ENCODE measurements at places on chromosomes 5 and 9.

- no peak for DNase-seq
Observed at GRCh38 chr9:114054191-114054690, 23.9 kb downstream of the AMBP start.

DNA sequence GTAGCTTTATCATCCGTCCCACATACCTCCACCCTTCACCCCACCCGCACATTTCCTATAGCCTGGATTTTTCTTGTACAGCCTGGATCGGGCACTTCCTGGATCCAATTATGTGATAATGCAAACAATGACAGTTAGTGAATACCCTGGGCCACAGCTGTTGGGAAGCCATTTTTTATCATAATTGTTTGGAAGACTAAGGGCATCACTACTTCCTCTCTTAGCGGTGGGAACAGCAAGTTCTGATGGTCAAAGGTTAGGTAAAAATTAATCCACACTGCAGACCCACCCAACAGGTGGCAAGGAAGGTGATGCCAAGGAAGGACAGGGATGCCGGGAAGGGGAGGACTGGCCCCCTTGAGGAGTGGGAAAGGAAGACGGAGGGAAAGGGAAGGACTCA, 183.7 kb downstream of the SAXO1 start:
- DNase-seq = no peak

DNA sequence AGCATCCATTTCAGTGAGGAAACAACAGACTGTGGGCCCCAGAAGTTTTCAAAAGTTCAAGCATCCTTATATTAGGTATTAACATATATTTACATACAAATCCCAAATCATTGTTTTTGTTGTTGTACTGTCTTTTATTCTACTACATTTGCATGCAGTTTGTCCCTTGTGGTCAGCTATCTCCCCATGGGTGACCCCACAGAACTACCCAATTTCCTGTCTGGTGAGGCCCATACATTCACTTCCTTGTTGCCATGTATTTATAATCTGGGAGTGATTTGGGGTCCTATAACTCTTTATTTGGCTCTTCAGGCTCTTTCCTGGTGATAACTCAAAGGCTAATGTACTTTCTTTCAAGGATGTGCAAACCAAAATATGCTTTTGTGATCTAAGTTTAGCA, 3.3 kb upstream of the CD180 start:
- DNase-seq = no peak

DNA sequence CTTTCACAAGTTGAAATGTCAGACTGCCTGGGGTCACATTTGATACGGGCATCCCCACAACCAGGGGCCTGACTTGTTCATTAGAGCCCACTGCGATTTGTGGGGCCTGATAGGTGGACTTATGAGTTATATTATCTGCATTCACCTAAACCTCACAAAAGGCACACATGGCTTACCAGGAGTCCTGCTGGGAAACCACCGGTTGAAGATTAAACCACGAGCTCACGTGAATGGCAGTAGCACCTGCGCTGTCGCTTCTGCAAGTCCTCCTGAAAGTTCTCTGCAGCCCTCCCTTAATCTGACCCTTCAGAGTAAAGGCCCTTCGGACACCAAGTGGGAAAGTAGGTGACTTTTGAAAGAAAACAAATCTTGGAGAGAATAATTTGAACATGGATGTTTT, 68.9 kb downstream of the PPIC start:
- no peak for DNase-seq

- no peak for DNase-seq
Observed at GRCh38 chr5:138936-139335, 47.0 kb downstream of the PLEKHG4B start.

DNA sequence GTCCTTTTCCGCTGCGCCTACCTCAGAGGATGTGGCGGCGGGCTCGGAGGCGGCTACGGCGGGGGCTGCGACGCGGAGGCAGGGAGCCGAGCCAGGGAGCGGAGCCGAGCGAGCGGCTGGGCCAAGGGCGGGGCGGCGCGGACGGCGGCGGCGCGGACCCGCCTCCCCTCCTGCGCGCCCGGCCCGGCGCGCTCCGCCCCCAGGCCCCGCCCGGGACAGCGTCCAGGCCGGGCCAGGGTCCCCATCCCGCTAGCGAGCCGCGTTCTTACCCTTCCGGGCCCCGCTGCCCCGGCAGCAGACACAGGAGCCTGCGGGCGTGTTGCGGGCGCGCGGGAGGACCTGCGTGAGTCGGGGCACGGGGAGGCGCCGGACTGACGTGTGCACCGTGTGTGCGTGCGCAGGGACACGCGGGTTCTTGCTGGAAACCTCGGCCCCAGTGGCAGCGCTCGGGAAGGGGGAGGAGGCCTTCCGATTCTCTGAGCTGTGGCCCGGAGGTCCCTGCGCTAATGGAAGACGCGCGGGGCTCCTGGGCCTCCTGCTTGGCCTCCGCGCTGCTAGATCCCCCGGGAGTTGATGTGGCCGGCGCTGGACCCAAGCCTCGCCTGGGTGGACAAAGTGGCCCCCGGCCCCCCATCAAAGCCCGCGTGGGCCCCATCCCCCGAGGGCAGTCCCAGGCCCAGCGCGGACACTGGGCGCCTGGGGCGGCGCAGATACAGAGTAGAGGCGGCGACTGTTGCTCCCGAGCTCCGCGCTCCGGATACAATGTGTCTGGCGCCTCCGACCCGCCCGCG, at the start of gene VDAC1:
TSS of gene VDAC1 (minus strand) at position 350 of the 791 bp plus-strand sequence. CDS start 11,963 bp downstream, outside the sequence.
- DNase-seq = peak; percentile 61

DNA sequence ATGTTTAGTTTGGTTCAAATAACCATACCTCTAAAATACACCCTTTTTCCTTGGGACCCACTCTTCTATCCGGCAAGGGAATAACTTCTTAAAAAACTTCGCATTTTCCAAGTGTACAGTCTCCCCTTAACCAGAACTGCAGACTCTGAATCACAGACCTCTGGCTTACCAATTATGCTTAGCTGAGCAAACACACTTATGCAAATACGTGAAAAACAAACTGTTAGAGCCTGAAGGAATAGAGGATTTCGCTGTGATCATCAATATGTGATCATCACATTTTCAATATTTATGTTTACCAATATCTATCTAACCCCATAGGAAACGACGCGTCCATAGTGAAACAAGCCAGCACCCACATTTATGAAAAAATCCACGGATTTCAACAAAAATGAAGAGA, 1.3 kb downstream of the LPAR1 start:
- DNase-seq = no peak

DNA sequence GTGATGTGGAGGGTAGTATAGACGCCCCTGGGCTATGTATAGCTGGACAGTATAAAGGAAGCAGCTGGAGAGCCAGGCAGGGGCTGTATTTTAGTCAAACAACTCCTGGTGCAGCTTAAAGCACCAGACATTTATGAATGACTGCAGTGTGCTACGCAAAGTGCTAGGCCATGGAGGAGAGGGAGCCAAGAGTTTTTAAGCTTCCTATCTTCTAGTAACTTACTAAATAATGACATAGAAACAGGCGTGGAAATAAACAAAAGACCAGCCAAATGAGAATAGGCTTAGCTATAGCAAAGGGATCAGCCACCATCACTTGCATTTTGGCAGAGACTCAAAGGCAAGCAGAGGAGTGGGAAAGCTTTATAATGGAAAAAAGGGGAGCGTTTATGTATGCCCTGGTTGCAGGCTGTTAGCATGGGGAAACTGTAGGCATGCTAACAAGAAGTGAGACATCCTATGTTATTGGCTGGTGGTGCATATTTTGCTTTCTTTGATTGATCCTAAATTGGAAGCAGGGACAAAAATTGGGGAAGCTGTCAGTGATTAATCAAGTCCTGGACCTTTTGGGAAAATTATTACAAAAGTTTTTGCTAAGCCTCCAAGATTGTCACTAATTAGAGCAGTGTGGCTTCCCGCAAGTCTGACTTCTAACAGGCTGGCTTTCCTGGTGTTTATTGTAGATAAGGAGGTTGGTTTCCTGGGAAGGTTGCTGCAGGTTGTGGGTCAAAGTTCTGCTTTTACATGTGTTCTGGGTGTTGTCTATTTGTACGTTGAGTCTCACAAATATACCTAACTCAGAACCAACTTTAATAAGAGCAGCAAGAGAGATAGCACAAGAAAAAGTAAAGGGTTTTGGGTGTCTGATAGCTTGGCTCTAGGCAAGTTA, 46.6 kb downstream of the RAB3C start:
- DNase-seq = no peak

DNA sequence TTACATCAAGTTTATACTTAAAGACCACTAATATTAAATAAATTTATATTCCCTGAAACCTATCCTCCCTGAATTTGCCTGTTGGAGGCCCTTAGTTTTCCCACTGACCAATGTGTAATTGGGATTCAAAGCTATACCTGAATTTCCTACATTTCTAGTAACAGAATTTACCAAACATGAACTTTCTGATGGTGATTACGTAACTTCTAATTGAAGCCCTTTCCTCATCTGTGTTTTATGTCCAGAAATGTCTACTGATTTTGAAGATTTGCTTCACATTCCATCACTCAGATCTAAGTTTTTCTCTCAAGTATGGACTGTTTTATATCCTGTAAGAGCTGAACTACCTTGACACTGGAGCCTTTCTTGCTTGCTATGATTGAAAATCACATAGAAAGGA, 12.8 kb downstream of the ZFP62 start:
- no peak for DNase-seq

GRCh38 chr9:121360601-121361374, 9.3 kb downstream of the STOM start:
- DNase-seq = no peak

GRCh38 chr5:9467199-9468059, 78.4 kb downstream of the SEMA5A start:
- DNase-seq = no peak

DNA sequence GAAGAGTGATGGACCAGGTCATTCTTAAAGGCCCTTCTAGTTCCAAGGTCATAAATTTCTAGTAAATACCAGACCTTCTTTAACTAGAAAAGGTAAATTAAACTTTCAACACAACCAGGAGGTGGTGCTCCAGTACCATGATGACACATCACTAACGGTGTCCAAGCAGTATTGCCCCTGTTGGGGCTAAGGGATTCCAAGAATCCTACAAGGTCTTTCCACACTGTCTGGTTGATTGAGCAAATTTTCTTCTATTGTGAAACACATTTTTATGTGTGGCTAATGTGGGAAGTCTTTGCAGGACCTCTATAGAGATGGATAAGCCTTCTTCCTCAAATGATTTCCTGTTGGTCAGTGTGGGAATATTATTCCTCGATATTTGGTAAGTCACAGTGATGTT, 459.6 kb upstream of the PAPPA start:
- no peak for DNase-seq

DNA sequence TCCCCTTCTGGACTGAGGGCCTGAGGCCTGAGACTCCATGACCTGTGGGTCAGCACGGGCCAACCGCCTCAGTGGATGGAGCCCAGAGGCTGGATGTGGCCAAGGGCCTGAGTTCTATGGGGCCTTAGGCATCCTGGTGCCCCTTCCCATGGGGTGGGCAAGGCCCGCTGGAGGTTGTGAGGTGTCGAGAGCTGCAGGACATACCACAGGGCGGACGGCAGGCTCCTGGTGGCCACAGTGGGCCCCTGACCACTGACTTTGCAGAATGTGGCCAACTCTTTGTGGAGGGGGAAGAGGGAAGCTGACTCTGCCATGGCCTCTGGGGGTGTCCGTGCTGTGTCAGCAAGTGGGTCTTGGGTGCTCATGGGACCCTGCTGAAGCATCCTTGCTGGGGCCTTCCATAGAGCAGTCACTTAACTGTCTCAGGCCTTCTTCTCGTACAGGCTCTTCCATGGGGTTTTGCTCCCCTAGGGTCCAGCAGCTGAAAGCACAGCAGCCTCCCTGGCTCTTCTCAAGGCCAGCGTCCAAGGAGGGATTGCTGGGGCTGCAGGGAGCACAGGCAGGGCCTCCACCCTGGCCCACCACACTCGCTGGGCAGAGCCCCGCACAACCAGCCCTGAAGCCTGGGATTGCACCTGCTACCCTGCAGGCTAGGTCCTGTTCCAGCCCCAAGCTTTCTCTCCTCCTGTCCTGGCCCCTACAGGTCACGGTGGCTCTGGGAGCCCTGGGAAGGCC, 21.6 kb upstream of the SLC9A3 start:
- no peak for DNase-seq

GRCh38 chr5:41415242-41415641, 95.2 kb downstream of the PLCXD3 start:
- DNase-seq = no peak

DNA sequence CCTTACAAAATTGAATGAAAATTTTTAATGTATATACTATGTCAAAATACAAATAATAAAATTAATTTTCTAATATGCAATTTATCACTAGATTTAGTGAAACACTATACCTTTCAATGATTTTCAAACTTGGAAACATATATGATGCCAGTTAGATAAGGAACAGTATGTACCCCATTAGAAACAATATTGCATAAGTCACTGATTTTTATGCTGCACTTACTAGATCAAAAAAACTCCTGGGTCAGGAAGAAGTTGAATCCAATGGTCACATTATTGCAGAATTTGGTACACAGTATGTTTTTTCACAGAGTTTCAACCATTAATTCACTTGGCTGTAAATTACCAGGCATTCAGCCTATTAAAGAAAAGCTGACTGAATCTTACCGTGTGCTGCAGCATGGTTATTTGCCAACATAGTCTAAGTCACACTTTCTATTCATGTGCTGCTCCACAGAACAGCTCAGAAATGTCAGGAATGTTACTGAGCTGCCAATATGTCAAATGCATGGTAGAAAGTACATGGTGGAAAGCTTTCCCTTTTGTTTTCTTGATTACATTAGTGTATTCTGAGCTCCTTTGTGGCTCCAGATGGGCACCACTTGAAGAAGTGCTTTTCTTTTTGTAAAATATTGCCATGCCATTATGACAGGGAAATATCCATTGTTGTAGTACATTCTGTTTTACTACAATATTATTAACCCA, 9.9 kb upstream of the PRR16 start:
- no peak for DNase-seq
